ENCODE measurements at places on chromosomes 7 and 10.

DNA sequence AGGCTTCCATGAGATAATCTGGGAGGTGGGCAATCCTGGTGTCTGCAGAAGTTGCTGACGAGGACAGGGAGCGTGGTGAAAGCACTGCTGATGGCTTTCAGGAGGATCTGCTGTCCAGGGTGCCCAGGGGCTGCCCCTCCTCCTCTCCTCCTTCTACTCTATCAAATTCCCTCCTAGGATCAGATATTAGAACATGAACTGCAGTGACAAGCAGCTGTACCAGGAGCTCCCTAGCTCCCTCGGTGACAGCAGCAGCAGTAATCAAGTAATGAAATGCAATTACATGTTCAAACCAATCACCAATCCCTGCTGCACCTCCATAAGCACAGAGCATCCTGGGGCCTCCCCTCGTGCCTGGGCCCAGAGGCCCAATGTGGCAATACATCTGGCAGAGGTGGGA lies 46.9 kb downstream of the GRID1 start:
- DNase-seq, result no peak

- no peak for DNase-seq
These were observed 30.8 kb downstream of the STRIP2 start for GRCh38 chr7:129465080-129465479.

DNA sequence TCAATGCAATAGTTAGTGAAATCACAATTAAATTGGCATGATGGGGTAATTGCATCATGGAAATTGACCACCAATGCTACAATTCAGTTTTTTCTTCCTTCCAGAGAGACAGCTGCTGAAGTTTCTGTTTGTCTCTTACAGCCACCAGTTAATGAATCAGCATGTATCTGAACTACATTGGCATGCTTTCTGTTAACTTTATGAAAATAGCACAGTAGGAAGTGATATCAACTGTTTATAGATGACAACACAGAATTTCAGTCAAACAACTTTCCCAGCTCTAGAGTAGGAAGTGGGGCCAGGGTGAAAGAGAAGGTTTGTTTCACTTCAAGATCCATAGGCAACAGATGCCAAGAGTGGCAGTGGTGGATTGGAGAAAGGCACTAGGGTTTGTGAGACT lies 339.6 kb upstream of the VWC2 start:
- DNase-seq, result no peak

DNA sequence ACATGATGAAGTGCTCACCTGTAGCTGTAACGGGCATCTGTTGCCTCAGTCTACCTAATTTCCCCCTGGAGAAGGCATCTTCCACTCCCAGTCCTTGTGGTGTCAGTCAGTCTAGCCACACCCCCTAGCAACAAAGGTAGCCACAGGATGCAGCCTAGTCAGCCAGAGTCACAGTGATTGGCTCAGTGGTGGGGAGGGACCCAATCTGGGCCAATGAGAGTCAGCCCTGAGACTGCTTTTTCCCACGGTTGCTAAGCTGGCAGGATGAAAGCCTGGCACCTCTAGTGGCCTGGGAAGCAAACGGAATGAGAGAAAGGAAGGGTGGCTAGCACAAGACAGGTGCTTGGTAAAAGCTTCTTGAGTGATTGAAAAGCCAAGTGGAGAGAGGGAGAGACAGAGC lies 118.6 kb downstream of the SH3PXD2A start:
- DNase-seq, result no peak

DNA sequence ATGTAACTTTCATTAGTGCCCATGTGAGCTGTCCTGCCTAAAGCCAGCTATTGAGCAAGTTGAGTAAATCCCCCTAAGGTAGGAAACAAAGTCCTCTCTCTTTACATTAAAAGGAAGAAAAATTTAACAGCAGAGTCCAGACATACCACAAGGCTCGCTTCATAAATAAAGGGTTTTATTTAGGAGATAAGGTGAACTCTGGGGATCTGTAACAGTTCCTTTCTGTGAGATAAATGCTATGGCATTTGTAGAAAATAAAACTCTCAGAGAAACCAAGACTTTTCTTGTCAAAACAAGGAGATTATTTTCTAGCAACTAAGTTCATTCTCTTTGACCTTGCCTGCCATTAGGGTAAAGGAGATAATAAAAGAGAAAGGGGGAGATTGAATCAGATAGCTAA lies 32.3 kb upstream of the LYZL1 start:
- no peak for DNase-seq

DNA sequence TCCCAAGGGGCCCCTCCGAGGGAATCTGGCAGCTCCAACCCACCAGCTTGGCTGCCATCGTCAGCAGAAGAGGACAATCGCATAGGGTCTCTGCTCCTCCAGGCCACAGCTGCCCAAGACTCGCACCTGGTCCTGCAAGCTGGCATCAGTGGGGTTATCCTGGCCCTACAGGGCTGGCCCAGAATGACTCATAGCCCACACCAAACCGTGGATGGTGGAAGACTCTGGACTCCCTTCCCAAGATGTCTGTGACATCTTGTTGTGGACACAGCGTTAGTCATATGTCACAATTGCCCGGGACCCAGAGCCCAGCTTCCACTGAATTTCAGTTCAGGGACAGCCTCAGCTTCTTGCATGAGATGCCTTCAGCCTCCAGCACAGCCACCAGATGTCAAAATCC lies 91.5 kb upstream of the CUX1 start:
- no peak for DNase-seq

GRCh38 chr7:7159063-7159658 lies 23.2 kb upstream of the C1GALT1 start:
- DNase-seq, result no peak

DNA sequence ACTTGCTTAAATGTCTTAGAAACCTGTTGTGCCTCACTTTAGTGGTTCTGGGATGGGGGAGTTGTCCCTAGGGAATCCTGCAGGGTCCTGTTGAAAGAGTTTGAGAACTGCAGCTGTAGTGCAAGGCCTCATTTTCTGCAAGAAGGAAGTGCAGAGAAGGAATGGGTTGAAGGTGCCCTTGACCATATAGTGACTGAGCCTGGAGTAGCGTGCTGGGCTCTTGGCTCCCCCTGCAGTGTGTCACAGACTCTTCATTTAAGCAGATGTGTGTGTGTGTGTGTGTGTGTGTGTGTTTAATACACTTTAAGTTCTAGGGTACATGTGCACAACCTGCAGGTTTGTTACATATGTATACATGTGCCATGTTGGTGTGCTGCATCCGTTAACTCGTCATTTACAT lies 92.2 kb downstream of the GRK5 start:
- DNase-seq, result no peak

DNA sequence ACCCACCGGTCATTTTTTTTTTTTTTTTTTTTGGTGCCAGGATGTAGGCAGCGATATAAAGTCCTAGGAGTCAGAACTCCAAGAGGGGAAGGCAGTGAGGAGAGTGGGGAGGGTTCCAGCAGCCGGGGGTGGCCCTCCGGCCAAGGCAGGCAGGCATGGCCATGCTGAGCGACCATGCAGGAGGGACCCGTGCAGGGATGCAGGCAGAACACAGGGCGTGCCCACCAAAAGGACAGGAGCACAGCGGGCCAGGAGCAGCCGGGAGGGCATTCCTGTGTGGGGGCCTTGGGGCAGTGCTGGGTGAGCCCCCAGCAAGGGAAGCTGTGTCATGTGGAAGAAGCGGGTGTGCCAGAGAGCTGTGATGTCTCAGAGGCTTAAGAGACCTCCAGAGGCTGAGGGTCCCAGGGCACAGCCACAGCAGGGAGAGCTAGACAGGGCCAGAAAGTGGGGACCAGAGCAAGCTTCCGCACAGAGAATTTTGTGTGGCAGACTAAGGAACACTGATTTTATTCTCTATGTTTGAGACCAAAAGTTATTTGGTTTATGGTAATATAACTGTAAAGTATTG lies 5.7 kb downstream of the ZFAND2A start:
- DNase-seq, result no peak

DNA sequence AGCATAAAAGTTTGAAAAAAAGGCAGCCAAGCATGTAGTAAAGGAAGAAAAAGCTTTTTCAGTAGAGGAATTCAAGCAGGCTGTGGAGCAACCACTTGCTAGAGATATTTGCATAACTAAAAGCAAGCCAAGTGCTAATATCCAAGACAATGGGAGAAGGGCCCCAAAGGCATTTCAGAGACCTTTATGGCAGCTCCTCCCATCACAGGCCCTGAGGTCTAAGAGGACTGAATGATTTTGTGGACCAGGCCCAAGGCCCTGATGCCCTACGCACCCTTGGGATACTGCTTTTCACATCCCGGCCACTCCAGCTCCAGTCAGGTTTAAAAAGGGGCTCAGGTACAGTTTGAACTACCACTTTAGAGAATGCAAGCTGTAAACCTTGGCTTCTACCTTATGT lies 261.7 kb upstream of the SEMA3C start:
- no peak for DNase-seq

- DNase-seq, result no peak
These were observed 29.3 kb upstream of the PRLHR start for GRCh38 chr10:118624747-118625146.

DNA sequence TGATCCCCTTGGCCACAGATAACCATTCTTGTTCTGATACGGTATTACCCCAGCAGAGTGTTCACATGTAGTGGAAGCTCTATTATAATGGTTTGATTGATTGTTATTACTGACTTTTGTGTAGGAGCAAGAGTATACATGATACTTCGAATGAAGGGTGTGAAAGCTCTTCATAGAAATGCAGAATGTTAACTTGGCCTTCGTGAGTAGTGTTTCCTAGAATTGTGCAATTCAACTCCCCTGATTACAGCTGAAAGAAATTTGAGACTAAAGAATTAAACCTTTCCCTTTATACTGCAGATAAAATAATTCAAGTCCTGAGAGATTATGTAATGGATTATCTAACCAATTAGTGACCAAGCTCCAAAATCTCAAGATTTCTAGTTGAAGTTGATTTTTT lies 38.2 kb downstream of the MKLN1 start:
- no peak for DNase-seq

DNA sequence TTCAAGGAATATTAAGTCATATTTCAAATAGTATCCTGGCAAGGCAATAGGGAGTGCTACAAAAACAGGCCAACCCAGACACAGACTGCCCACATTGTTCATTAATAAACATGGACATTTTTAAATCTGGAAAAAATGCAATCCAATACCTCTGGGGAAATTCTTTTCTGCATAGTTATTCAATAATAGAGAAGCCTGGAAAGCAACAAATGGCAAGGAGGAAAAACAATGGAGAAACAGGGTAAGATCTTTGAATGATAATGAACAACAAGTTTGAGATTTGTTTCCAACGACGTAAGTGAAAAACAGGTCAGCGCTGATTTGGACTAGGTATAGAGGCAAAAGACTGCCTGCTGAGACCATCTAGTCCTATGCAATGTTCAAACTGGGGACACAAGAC lies 44.7 kb upstream of the ZNF800 start:
- no peak for DNase-seq

GRCh38 chr7:38541440-38541839 lies 89.7 kb downstream of the AMPH start:
- no peak for DNase-seq

DNA sequence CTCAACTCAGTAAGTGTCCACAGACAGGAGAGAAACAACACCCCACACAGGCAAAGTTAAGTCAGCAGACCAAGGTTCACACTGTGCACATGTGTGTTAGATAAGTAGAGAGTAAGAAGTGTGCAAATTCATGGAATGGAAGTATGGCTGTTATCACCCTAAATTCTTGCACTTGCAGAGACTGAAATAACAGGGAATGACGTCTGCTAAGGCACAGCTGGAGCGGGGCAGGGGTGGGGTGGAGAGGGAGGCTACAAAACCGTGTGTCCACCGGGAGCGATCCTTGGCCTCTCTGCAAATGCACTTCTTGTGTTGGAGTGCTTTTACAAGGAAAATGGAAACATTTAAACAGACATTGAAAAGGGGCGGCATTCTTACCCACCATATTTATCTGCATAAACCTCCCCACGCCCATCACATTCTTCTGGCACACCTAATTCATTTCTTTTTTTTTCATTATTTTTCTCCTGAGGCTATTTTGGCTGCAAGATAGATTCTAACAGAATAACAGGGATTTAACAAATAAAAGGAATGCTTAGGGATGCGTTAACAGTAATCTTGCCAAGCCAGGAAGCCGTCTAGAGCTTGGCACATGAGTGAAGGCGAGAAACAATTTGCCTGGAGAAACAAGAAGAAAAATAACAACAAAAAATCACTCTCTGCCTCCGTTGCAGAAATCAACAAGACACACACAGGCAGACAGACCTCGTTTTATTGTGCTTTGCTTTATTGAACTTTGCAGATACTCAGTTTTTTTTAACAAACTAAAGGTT lies 30.1 kb downstream of the TNS3 start:
- DNase-seq, result no peak

- DNase-seq, result no peak
These were observed 479.3 kb downstream of the DNAJB6 start for GRCh38 chr7:157816086-157816485.

GRCh38 chr7:105975770-105976417 lies 12.8 kb downstream of the CDHR3 start:
- DNase-seq, result no peak

DNA sequence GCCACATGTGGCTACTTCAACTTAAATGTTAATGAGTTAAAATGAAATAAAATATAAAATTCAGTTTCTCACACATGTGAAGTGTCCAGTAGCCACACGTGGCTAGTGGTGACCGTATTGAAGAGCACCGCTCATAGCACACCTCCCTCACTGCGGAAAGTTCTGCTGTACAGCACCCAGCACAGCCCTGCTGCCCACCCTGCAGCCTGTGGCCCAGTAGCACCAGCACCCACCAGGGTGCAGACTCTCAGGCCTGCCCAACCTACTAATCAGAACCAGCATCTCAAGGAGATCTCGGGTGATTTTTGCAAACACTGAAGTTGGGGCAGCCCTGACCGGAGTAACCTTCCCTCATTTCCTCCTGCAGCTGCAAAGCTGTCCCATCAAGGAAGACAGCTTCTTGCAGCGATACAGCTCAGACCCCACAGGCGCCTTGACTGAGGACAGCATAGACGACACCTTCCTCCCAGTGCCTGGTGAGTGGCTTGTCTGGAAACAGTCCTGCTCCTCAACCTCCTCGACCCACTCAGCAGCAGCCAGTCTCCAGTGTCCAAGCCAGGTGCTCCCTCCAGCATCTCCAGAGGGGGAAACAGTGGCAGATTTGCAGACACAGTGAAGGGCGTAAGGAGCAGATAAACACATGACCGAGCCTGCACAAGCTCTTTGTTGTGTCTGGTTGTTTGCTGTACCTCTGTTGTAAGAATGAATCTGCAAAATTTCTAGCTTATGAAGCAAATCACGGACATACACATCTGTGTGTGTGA lies 162.8 kb upstream of the LANCL2 start:
- no peak for DNase-seq
